ENCODE measurements at places on chromosomes 12 and 14.

GRCh38 chr12:116199160-116199706 lies 78.3 kb downstream of the MED13L start:
- no peak for DNase-seq

DNA sequence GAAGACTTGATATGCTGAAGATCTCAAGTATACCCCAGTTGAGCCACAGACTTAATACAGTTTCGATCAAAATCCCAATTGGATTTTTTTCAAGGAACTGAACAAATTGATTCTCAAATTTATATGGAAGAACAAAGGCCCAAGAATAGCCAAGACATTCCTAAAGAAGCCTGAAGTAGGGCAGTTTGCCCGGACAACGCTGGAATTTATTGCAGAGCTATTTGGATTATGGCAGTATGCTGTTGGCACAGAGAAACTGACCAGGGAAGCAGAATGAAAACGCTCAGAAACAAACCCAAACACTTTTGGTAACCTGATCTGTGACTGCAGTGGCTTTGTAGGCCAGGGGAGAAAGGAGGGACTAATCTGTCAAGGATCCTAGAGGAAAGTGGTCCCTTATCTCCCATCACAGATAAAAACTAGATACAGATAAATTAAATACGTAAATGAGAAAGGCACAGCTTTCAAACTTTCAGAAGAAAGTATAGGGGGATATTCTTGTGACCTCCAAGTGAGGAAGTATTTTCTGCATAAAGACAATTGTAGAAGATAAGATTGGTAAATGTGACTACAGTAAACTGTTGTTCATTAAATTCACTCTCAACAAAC lies 35.9 kb upstream of the GSC start:
- DNase-seq: no peak

- no peak for DNase-seq
Observed at GRCh38 chr12:127077262-127078045, 1189.5 kb upstream of the TMEM132C start.

DNA sequence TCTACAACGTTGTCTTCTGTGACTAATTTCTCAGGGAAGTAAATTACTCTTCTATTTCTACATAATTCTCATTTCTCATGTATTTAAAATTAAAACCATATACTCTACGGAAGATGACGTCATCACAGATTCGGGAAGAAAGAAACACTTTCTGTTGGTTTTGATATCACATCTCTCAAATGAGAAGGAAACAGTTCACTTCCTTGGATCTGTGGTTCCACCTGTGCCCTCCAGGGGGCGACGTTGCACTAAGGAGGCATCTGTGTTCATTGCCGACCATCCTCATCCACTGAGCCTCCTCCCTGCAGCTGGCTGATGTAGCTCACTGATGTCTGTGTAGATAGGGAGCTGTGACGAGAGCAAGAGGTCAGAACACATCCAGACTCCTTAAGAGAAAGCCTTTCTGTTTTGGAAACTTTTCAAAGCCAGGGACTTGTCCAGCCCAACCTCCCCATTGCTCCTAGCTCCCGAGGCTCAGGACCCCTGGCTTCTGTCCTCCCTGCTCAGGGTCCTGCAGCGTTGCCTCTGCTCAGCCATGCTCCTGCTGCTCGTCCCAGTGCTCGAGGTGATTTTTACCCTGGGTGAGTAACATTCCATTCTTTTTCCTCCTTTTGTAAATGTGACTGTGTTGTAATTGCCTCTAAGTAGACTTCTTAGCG lies 172.7 kb upstream of the OR4E1 start:
- DNase-seq: peak; percentile 52

DNA sequence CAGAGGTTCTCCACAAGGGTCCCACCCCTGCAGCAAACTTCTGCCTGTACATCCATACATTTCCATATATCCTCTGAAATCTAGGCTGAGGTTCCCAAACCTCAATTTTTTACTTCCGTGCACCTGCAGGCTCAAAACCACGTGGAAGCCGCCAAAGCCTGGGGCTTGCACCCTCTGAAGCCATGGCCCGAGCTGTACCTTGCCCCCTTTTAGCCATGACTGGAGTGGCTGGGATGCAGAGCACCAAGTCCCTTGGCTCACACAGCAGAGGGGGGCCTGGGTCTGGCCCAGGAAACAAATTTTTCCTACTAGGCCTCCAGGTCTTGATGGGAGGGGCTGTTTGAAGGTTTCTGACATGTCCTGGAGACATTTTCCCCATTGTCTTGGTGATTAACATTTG lies 84.4 kb downstream of the FSCB start:
- no peak for DNase-seq

- DNase-seq: no peak
Observed at GRCh38 chr14:47389535-47389934, 285.9 kb downstream of the MDGA2 start.

- no peak for DNase-seq
Observed at GRCh38 chr14:92353447-92353846, 30.5 kb downstream of the SLC24A4 start.

DNA sequence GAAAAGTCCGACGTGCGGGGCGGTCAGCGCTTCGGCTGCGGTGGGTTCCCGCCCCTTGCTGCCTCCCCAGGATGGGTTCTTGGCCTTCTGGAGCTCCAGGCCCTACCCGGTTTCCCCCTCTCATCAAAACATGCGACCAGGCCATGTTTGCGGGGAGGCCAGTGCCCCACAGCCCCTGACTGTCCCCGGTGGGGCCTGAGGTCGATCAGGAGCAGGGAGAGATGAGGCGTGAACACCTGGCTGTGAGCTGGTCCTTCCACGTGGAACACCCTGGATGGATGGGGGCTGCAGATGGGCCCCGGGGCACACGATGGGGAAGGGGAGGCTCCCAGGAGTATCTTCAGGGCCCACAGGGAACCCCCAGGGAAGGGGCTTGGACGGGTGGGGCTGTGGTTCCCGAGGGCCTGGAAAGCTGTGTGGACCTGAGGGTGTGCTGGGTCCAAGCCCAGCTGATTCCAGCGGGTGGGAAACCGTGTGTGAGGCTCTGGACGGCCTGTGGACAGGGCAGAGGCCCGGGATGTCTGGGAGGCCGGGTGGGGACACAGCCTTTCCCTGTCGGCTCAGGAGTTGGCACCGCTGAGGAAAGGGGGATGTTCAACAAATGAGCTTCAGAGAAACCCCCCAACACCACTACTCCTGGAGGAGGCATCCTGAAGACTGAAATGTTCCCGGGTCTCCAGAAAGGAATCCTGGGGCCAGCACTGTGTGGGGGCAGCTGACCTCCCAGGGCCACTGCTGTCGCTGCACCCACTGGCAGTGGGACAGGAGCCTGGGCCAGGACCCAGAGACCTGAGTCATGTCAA lies 187.0 kb upstream of the C14orf180 start:
- DNase-seq: no peak

- DNase-seq: no peak
Observed at GRCh38 chr12:40681148-40681547, 11.1 kb upstream of the CNTN1 start.

- no peak for DNase-seq
Observed at GRCh38 chr14:44828023-44828422, 133.7 kb downstream of the KLHL28 start.

DNA sequence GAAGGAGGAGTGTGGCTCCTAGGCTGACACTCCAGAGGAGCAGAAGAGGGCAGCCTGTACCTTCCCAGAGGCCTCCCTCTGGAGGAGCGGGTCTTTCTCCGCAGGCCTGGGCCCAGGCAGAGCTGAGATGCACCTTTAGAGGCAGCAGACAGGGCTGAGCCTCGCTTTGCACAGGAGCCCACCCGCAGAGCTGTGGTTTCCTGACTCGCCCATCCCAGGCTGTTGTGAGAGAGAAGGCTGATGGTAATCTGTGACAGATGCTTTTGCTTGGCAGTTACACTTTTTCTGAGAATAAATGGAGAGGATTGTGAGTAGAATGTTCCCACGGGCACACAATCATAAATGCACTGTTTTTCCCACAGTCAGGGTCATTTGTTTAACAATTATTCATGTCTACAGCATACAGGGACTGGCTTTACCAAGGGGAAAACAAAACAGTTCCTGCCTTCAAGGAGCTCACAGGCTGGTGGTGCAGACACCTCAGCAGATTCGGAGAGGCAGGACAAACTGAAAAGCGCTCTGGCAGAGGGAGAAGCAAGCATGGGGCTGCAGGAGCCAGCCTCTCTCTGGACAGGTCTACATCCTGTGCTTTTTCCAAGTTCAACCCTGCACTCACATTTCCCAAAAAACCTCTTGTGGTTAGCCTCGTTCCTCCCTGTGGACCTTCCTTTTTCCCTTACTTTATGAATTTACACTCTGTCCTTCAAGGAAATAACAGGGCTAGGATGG lies 13.9 kb downstream of the EVL start:
- peak; percentile 75 for DNase-seq

DNA sequence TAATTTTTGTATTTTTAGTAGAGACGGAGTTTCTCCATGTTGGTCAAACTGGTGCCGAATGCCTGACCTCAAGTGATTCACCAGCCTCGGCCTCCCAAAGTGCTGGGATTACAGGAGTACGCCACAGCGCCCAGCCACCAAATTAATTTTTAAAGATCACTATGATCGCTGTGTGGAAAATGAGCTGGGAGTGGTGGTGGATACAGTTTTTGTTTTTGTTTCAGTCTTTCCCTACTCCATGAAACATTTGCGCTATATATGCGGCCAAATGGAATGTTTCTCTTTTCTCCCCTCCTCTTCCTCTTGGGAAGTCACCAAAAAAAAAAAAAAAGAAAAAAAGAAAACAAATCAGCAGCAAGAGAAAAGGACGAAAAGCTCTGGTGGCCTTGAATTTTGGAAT lies 20.8 kb upstream of the P2RX4 start:
- no peak for DNase-seq

DNA sequence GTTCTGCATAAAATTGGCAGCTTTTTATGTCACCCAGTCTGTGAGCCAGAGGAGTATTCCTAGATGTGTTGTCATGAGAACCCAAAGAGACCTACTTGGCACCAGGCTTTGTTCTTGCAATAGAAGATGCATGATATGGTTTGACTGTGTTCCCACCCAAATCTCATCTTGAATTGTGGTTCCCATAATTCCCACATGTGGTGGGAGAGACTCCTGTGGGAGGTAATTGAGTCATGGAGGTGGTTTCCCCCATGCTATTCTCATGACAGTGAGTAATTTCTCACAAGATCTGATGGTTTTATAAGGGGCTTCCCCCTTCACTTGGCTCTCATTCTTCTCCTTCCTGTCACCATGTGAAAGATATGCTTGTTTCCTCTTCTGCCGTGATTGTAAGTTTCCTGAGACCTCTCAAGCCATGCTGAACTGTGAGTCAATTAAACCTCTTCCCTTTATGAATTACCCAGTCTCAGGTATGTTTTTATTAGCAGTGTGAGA lies 572.0 kb upstream of the ATP2B1 start:
- DNase-seq: no peak

DNA sequence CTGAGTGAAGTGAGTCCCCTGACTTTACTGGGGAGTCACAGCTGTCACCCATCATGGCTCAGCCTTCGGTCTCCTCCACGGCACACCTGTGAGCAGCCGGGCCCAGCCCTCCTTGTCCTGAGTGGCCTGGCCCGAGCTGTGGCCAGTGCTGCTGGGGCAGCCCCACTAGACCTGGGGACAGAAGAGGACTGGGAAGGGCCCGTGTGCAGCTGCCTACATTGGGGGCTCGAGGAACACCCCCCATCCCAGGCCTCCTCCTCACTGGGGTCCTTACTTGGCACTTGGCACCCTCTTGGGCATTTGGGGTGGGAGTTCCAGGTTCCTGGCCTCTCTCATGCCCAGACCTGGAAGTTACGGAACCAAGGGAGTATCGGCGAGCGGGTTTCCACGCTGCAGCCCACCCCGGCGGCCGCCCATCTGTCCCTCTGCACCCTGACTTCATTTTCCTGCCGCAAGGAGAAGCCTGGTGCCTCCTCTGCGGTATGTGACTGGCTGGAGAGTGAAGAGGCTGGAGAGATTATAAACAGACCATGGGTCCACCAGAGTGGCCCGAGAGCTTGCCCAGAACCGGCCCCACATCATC lies 179.7 kb downstream of the KIF26A start:
- DNase-seq: no peak

GRCh38 chr14:102586420-102587104 lies 5.9 kb upstream of the RCOR1 start:
- DNase-seq: no peak

- DNase-seq: no peak
Observed at GRCh38 chr12:90978117-90978770, 23.3 kb upstream of the CCER1 start.

DNA sequence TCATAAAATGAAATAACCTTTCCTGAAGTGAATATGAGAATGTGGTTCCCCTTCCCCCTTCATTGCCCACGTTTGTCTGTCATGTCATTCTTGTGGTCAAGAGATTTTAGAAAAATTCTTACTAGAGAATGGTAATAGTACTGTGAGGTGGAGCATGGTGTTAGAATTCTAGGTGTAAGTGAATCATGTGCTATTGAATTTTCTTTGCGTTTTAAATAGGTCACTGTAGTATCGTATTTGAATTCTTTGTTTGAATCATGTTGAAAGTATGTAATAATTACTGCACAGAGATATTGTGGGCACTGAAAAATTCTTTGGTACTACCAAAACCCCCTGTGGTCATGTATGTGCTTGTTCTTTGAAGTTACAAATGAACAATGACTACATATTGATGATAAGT lies 49.9 kb downstream of the FUT8 start:
- DNase-seq: no peak

DNA sequence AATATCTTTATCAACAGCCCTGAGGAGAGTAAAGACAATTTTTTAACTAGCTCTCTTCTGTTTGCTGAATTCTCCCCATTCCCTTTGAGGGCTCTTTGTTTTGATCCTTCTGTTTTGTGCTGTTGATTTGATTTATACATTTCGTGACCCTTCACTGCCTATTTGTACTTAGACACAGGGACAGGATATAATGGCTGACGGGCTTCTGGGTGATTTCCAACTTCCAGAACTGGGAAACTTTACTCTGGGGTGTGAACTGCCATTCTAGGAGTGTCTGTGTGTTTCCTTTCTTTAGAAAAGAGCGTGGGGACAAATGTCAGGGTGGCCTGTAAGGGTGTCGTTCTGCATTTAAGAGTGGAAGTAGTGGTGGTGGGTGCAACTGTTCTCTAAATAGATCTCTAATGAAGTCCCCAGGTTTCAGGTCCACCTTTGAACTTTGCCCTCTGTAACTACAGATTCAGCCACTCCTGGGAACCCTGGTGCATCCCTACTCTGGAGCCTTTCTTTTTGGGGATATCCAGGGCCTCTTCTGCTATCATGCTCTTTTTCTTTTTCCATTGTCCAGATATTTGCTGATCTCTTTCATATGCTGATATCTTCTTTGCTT lies 22.3 kb upstream of the SSPN start:
- no peak for DNase-seq

All from stimulated activated CD8-positive, alpha-beta memory T cell treated with anti-CD3 and anti-CD28 coated beads, Interleukin-7, amount 100 ng/mL, for 4 hours (primary cell).